Urothelium cell line (cell line): ENCODE measurements at places on chromosomes 2 and 18.

DNA sequence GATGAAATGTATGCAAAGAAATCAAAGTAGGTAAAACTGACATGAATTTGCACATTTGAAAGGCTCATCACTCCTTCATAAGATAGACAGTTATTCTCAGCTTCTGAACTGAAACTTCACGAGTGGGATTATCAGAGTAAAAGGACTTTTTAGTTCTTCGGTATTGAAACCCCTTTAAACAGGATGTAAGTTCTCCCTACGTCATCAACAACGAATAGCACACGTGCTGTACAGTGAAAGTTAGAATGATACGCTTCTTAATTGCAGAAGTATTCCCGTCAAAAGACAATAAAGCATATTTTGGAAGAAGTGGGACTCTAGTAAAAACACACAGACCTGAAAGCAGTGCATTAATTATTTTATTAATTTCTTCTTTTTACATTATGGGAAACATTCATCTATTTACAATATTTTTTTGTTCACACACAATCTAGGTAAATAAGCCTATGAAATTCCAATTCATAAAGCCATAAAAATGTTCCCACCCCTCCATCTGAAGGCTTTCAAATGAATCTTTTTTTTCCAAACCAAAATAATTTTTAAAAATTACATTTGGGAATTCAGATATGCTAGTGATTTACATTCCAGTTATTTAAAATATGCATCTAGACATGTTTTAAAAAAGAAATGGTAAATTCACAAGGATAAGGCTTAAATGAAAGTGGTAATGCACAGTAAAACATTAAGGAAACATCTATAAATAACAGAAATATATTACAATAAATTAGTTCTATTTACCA lies 45.9 kb downstream of the TGIF1 start:
- DNase-seq = no peak

GRCh38 chr2:15797231-15797938 lies 143.0 kb upstream of the MYCN start:
- DNase-seq = no peak

GRCh38 chr2:240363746-240364581 lies 71.5 kb upstream of the GPC1 start:
- DNase-seq = no peak

- peak; percentile 77 for DNase-seq
These were observed at the start of gene SEMA4C for GRCh38 chr2:96869822-96870625. TSS of gene SEMA4C (minus strand) at chr2:96870080. CDS start at chr2:96867886, 2,194 bp downstream.

GRCh38 chr18:710418-711300 lies 1.8 kb downstream of the ENOSF1 start:
- no peak for DNase-seq

DNA sequence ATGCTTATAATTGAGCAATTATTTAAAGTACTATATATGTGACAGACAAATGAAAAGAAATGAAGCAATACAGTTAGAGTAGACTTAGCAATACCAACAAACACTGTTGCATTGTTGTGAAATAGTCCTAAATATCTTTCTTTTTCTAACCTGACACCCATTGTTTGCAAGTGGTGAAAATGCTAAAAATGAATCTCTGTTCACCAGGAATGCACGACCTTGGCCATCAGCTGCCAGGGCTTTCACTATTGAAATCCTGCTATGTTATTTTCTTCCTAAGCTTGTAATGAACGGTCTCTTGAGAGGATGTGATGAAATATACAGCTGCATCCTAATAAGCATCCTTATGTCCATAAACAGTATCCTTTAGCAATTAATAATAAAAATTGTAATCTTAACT lies 136.2 kb upstream of the MGAT5 start:
- no peak for DNase-seq
